ENCODE measurements at places on chromosomes 5 and 9. TPM values are rescaled to one million over a fixed set of nuclear protein-coding genes. Genes with fewer than 3 reads are reported as not detected.

DNA sequence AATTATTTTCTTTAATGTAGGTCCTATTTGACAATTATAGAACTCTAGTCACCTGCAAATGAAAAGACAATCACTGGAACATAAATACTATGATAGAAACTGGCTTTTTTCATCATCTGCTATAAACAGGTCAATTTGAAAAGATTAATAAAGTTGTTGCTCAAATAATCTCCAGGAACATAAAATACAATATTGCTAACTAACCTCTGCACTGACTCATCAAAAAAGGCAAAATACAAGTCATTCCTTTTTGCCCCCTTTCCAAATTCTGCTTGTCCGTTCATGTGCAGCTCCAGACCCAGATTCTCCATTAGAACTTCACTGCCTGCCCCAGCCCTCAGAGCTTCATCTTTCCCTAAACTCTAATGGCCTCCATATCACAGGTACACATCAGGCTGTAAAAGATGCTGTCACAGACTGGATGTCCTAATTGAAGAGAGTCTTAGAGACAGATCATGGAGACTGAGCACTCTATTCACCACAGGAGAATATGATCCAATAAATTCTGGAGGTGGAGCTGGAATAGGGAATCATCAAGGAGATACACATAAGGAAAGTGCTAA lies 1.6 kb downstream of the DCTN4 start:
- DNase-seq, result no peak

- no peak for DNase-seq
Observed at GRCh38 chr5:124457901-124458300, 288.5 kb downstream of the ZNF608 start.

GRCh38 chr5:89418407-89419085 lies 535.6 kb upstream of the MEF2C start:
- DNase-seq, result no peak

DNA sequence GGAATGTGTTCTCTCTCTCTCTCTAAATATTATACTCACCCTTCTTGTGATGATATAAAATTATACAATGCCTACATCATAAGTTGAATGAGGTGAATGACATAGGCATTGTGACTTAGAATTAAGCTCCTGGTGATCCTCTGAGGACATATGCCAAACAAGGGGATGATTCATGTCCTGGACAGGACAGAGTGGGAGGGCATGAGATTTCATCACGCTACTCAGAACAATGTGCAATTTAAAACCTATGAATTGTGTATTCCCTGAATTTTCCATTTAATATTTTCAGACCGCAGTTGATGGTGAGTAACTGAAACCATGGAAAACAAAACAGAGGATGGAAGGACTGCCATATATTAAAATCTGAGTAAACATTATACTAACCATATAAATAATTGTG lies 782.2 kb upstream of the NUDT12 start:
- peak; percentile 37 for DNase-seq

DNA sequence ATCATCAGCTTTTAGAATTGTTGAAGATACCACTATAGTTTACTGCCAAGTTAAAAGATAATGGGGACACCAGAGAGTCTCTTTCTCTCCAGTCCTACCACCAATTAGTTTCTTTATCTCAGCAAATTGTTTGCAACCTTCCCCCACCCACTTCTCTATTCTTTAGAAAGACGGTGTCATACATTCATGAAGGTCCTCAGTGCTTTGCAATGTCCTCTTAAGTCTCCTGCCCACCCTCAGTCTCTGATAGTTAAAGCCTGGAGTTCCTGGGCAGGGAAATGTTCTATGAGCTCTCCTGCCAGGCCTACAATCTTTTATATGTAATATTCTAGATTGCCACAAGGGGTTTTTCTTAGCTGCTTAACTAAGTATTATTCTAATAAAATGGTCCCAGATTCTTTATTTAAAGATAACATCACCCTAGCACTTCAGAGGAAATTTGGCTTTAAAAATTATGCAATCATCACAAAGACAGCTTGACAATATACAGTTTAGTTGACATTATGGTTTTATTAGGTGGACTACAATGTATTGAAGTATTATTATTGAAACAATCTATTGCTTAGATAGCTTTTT lies 509.2 kb downstream of the CSNK1G3 start:
- no peak for DNase-seq

DNA sequence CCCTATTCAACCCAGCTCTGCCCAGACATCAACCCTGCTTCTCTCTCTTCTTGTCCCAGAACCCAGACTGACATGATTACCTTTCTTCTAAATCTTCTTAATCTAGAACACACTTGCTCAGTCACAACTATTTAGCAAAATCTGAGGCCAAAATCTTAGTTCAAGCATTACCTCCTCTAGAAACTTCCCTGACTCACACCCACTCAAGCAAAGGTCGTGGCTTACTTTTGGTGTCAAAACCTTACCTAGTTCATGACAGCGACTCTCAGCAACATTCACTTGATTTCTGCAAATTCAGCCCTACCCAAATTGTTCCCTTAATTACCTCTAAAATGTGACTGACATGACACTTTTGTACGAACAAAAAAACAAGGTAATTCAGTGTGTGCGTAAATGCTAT lies 130.2 kb downstream of the TLE1 start:
- DNase-seq, result no peak

- DNase-seq, result no peak
Observed at GRCh38 chr5:73296772-73297171, 123.8 kb downstream of the TMEM174 start.

GRCh38 chr9:14340219-14340873 lies 26.4 kb upstream of the NFIB start:
- no peak for DNase-seq

GRCh38 chr5:179405426-179406030 lies 60.3 kb upstream of the ADAMTS2 start:
- no peak for DNase-seq

DNA sequence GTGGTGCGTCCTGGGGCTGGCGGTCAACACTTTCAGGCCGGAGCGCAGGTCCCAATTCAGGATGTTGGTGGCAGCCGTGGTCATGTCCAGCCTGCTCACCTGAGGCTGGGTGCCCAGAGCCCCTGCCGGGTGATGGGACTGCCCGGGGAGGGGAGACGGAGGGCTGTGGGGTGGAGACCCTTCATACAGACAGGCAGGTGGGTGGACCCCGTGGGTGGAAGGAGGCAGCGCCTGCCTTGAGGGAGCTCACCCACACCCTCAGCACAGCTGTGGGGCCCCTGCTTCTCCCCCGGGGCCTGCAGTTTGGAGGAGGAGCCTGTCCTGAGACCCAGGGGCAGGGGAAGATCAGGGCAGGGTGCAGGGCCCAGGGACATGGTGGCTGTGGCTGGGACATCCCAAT lies 6.9 kb upstream of the PTGDS start:
- DNase-seq, result no peak

GRCh38 chr5:6488021-6488420 lies 39.4 kb downstream of the UBE2QL1 start:
- DNase-seq, result peak; percentile 1

GRCh38 chr9:94952565-94953373 lies 226.3 kb downstream of the AOPEP start:
- DNase-seq, result peak; percentile 91

- DNase-seq, result no peak
Observed at GRCh38 chr5:16013334-16014065, 166.1 kb downstream of the MARCHF11 start.

- DNase-seq, result no peak
Observed at GRCh38 chr5:135745897-135746500, 88.5 kb upstream of the SLC25A48 start.

GRCh38 chr9:121088576-121088975 lies 13.8 kb downstream of the CNTRL start:
- no peak for DNase-seq

- peak; percentile 46 for DNase-seq
Observed at GRCh38 chr5:130720355-130720754, 444.7 kb downstream of the HINT1 start.

DNA sequence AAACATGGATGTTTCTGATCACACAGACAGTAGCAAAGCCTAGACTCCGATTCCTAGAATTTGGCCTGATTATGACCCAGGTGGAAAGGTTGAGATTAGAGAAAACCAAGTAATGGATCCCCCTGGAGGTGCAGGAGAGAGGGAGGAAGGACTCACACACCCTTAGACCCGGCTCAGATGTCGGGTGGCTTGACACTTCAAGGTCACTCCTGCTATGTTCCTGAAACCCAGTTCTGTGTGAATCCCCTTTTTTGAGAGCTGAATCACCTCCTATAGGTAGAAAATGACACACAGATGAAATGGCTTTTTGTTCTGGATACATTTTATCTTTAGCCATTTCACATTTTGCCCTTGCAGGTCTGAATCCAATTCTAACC lies 192.8 kb downstream of the ARRDC3 start:
- DNase-seq, result no peak

DNA sequence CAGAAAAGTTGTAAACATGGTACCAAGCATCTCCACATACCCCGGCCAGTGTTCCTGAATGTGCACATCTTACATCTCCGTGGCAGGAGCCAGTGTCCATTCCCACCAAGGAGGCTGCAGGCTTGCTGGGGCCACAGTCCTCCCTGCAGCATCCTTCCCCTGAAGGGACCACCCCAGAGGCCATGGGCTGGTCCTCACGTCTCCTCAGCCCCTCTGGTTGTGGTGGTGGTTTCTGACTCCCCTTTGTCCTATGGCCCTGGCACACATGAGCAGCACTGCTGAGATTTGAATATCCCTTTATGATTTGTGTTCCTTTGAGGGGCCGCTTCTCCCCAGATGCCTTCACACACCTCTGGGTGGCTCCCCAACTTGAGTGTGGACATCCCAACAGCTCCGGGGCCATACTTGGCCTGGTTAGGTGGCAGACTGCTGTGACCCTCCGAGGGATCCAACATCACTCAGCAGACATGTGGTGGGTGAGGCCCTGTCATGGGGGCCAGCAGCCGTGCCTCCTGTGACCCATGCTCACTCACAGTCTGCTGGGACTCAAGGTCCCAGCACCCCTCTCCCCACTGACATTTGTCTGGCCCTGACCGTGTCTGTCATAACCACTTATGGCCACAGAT lies 14.3 kb downstream of the PHF2 start:
- no peak for DNase-seq

Gene UBTD2
- 25.7 TPM for total RNA-seq

Gene SPRY4
- total RNA-seq, result 5.5 TPM

Gene LMX1B
- total RNA-seq, result not detected

Gene ADAMTSL1
- total RNA-seq, result 6.0 TPM

Gene SLC46A2
- not detected for total RNA-seq

Gene IFNA2
- total RNA-seq, result not detected

All from dermis blood vessel endothelial cell (primary cell).